ENCODE measurements at places on chromosomes 2 and 18. TPM values are rescaled to one million over a fixed set of nuclear protein-coding genes. Genes with fewer than 3 reads are reported as not detected.

Gene LIMS4
- total RNA-seq = 0.29 TPM

Gene FOSL2
- total RNA-seq = 48.3 TPM

Gene VIL1
- 0.17 TPM for total RNA-seq

Gene NGEF
- 21.6 TPM for total RNA-seq

Gene PLGLB2
- 0.35 TPM for total RNA-seq

Gene MZT2A
- total RNA-seq = 204 TPM

Gene LRRC30
- total RNA-seq = not detected

Gene LOXHD1
- total RNA-seq = not detected

Gene DOK6
- not detected for total RNA-seq

Gene NYAP2
- total RNA-seq = not detected

Gene ACVR2A
- 3.4 TPM for total RNA-seq

Gene ACTG2
- total RNA-seq = not detected

Gene ZNF512
- 18.8 TPM for total RNA-seq

Gene SH2D6
- 1.1 TPM for total RNA-seq
